ENCODE measurements at places on chromosomes 4 and X.

GRCh38 chrX:69255441-69256290, 90.4 kb upstream of the PJA1 start:
- DNase-seq: no peak

- DNase-seq: no peak
These were observed 212.6 kb downstream of the FMR1NB start for GRCh38 chrX:148193759-148194158.

GRCh38 chrX:71102292-71102691, 4.2 kb downstream of the CXorf65 start:
- DNase-seq: no peak

DNA sequence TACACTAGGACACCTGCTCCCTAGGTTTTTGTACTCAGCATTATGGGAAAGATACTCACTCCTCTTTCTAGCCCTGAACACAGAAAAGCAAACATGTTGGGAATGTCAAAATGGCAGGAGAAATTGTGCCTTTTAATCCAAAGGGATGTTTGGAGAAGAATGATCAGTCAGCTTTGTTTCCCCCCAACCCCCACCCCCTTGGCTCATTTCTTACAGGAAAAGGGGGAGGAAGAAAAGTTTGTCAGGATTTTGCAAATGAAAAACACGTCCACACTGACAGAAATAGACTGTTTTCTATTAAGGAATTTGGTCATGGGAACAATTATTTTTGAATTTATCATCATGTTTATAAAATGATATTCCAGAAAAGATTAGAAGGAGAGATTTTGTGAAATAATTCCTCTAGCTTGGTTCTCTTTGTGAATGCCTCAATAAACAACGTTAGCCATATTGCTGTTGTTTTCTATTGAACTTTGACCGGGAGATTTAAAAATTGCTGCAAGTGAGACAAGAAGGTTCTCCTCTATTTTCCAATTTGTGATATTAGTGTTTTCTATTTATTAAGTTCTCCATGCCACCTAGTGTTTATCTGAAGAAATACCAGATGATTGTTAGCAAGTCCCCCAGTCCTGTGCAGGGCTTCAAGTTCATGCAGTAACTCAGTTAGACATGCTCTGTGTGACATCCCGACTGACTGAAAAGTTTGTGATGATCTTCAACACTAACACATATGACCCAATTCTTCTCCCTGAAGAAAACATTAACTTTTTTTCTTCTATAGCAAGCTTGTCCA, 31.3 kb upstream of the TFDP3 start:
- peak; percentile 14 for DNase-seq

DNA sequence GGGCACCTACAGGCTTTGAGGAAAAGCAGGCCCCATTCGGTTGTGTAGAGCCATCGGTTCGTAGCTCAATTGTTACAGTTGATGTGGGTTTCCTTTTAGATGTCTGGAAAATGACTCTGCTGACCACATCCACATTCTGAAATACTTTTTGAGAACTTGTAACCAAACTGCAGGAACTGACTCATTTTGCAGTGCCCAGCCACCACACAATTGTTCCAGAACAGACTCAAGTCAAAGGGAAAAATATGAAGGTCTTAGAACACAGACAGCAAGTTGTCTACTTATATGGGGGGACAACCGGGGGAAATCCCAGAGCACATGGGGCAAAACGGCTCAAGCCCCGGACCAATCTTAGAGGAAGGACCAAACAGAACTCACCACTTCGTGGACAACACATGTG, 557.6 kb upstream of the DIPK2B start:
- DNase-seq: peak; percentile 92

DNA sequence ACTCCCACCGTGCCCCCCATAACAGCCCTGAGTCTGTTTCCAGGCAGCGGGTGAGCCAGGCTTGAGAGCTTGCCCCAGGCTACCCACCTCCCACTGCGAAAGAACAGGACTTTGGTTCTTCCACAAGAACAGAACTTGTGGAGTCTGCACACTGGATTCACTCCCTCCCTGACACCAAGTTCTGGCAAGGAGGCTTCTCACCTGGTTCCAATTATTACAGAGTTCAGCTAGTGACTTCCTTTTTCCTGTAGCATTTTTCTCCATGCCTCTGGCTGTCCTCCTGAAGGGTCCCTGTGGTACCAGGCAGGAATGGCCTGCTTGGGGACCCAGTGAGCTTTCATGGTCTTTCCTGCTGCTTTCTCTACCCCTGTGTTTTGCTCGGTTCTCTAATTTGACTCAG, 208.6 kb upstream of the SFRP2 start:
- no peak for DNase-seq

GRCh38 chr4:40333921-40334352, 1.2 kb upstream of the CHRNA9 start:
- peak; percentile 77 for DNase-seq

DNA sequence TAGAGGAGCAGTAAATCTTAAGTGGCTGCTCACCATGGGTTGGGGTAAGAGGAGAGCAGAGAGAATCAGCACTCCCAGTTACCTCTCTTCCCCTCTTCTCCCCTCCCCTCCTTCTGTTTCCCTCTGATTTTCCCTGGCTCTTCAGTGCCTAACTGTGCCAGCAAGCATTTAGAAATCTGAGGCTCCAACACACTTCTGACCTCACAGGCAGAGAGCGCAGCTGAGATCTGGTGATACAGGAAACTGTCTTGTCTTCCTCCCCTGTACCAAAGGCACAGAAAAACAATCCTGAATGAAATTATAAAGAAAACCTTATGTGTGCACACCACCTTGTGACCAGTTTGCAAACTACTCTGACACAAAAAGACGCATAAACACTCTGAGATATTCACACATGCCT, 82.4 kb upstream of the SMIM10 start:
- peak; percentile 72 for DNase-seq

- DNase-seq: peak; percentile 32
These were observed 19.1 kb downstream of the GALNT7 start for GRCh38 chr4:173187732-173188131.

DNA sequence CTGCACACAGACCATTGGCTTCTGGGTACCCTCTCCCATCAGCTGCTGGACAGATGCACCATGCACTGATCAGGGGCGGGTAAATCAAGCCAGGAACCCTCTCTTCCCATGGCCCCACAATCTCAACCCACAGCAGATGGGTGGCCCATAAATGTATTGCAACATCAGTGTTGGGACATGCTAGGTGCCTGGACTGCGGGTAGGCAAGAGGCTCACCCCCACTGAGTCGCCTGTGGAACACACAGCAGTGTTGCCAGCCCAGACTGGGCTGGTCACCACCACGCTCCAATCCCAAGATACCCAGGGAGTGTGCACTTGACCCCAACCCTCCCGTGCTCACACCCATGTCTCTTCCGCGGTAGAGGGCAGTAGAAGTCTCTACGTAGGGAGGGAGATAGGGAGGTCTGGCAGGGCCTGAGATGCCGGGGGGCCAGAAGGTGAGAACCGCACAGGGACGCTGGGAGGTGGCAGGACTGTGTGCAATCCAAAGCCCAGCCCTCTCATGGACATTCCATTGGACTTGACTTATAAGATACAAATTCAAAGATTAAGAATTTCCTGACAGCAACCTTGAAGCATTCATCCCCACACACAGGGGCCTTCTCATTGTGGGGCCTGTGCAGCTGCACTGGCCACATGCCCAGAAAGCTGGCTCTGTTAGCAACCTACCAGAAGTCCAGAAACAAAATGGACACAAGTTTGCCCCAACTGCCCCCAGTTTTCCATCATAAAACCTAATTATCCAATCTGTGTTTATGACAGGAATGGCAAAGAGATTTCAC, 183.7 kb downstream of the NSUN7 start:
- DNase-seq: peak; percentile 86

- no peak for DNase-seq
These were observed 401.3 kb upstream of the NDST4 start for GRCh38 chr4:115514675-115515074.

DNA sequence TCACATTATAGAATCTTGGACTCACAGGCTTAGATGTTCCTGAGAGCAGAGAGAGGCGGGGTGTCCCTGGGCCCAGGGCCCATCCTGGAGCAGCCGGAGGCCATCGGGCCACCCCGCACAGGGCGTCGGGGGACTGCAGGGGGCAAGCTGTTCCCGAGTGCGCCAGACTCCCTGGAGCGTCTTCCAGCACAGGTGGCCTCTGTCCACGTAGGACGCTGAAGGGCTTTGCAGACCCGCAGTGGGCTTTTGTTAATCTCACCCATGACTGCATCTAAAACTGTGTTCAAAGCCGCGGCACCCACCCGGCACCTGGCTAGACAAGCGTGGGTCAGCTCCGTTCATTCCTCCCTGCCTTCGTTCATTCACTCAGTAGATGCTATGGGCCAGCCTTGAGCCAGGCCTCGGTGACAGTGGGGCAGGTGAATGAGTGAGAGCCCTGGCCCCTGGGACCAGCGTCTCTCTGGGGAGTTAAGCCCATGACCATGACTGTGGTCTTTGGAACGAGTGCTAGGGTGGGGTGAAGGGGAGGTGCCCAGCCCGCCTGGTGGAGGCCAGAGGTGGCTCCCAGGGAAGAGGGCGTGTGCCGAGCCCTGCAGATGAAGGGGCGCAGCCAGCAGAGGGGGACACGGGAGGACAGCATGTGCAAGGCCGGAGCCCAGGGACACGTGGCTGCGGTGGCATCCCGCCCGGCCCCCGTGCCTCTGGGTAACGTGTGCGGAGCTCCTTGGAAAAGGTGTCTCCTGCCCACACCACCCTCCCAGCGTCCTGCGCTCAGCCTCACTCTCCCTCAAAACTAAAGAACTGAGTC, 98.3 kb downstream of the HMX1 start:
- DNase-seq: no peak

DNA sequence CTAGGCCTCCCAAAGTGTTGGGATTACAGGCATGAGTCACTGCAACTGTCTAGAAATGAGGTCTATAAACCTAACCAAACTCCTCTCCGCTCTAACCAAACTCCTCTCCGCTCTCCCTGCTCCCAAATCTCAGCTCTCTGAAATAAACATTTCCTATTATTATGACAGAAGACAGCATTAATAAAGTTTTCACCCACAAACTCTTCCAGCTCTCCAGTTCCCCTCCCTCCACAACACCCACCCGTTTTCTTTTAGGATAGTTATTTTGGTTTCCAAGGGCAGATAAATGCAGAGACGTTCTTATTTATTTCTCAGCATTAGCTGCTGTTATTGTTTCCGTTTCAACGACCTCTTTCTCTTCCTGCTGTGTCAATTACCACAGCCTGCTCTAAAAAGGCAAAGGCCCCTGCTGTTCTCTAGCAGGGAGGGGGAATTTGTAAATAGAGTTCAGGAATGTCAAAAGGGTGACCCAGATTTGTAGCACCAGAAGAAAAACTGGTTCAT, 13.3 kb upstream of the SCD5 start:
- peak; percentile 39 for DNase-seq

DNA sequence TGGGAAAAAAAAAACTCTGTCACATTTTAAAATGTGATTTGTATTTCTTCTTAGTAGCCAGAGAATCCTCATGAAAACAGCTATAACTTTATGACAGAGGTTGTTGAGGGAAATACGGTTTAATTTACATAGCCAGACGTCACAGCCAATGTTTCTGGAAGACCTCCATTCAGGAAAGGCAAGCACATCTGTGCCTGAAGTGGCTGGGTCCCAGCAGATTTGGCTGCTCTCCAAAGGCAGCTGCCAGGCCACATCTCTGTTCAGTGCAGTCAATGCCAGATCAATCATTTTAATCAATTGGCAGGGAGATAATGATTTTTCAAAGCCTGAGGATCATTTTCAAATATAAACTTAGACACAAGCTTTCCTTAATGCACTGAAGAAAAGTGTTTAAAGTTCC, 86.5 kb upstream of the ZIC3 start:
- DNase-seq: no peak

- no peak for DNase-seq
These were observed 44.2 kb downstream of the MAML3 start for GRCh38 chr4:140109737-140110136.

DNA sequence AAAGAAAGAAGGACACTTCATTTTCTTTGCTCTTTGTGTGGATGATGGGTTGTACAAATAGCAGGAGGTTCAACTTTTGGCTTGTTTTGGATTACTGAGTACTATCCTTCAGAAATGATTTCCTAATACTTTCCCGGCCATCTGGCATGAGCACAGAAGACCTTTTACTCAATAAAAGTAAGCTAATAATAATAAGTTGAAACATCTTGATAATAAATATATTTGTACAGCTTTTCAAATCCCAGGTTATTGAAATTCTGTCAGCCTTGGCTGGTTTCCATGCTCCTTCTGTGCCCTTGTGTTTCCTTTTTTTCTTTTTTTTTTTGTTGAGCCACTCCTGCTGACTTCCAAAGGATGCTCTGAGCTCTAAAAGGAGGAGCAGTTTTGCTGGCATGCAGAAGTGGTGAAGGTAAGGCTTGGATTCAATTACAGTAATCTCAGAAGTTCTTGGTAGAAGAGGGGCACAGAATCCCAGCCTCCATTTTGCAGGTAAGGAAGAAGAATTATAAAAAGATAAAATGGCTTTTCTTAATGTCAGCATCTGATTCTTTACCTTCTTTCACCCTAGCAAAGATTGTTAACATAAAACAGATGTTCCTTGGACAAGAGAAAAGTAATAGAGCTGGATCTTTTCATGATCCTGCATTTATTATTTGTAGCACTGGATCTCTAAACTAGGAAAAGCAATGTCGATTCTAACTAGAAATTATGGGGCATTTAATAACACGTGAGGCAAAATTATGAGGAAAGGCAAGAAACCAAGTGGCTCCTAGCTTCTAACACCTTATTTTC, 31.9 kb downstream of the REPS2 start:
- DNase-seq: no peak

- DNase-seq: no peak
These were observed at the start of gene ADH1B for GRCh38 chr4:99321241-99322191. Gene ADH1B, minus strand, starts transcription at chr4:99321401. Its CDS starts 70 bp downstream, at chr4:99321331.

- no peak for DNase-seq
These were observed 99.3 kb downstream of the TEX13A start for GRCh38 chrX:105121186-105121585.

DNA sequence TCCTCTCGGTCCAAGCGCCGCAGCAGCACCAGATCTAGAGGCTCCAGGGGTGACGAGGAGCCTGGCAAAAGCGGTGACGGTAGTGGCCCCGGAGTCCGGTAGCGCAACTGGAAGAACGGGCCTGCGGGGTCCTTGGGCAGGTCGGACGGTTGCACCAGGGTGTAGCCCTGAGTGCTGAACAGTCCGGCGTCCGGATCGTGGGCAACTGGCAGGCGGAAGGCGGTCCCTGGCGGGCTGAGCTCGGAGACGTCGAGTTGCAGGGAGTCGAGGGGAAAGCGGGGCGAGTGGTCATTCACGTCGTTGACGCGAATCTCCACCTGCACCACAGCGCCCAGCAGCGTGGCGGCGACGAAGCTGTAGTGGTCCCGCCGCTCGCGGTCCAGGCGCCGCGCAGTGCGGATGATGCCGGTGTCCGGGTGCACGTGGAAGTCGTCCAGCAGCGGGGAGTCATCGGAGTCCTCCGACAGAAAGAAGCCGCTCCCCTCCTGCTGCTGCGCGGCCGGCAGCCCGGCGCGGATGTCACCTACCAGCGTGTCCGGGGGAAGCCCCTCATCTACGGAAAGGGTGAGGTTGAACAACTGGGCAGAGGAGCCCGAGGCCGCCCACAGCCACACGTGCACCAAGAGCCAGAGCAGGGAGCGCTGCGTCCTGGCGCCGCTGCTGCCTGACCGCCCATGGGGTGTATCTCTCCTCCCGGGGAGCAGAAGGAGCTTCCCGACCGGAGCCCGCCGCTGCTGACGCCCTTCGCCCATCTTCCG, 837 bp downstream of the DCHS2 start:
- DNase-seq: peak; percentile 10

- peak; percentile 71 for DNase-seq
These were observed 45.0 kb downstream of the NAF1 start for GRCh38 chr4:163121689-163122088.

GRCh38 chrX:44245733-44246132, 97.7 kb downstream of the EFHC2 start:
- DNase-seq: no peak

GRCh38 chrX:25544641-25545040, 528.9 kb upstream of the ARX start:
- DNase-seq: peak; percentile 80
